ENCODE measurements at places on chromosomes 12 and 14. TPM values are rescaled to one million over a fixed set of nuclear protein-coding genes. Genes with fewer than 3 reads are reported as not detected.

SPIC gene
- not detected for total RNA-seq

FOXN4 gene
- total RNA-seq = not detected

HOXC13 gene
- not detected for total RNA-seq

GRCh38 chr12:66309606-66310005 is 7.3 kb downstream of the HELB start:
- no peak for DNase-seq

- DNase-seq = no peak
Observed at GRCh38 chr12:14878488-14878887, 7.2 kb downstream of the MGP start.

DNA sequence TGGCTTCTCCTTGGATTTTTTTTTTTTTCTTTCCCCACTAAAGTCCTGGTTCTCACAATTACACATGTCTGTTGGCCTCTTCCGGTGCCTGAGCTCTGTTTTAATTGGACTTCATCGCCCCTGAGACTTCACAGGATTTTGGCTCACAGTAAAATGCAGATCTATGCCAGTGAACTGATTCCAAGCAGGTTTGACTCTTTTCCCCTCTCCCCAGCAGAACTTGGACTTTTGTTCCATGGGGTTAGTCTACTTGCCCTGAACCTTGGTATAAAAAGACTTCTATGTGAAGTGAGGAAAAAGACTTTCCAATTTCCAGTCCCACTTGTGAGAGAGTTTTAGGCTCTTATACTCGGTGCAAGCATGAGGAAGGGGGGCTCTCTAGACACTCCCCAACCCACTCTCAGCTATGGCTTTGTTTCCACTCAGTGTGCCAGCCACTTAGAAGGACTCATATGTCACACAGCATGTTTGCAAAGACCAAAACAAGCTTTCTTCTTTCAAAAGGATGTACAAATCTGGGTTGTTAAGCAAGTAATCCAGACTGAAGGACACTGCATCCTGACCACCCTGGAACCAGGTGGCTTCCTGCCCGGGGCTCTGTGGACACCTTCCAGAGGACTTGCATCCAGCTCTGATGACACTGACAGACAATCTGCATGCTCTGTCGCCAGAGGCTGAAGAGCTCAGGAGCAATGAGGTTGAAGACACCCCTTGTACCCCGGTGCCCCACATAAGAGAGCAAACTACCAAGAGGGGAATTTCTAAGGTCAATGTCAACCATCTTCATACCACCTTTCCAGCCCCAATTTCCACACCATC is 221.9 kb upstream of the EGLN3 start:
- no peak for DNase-seq

DNA sequence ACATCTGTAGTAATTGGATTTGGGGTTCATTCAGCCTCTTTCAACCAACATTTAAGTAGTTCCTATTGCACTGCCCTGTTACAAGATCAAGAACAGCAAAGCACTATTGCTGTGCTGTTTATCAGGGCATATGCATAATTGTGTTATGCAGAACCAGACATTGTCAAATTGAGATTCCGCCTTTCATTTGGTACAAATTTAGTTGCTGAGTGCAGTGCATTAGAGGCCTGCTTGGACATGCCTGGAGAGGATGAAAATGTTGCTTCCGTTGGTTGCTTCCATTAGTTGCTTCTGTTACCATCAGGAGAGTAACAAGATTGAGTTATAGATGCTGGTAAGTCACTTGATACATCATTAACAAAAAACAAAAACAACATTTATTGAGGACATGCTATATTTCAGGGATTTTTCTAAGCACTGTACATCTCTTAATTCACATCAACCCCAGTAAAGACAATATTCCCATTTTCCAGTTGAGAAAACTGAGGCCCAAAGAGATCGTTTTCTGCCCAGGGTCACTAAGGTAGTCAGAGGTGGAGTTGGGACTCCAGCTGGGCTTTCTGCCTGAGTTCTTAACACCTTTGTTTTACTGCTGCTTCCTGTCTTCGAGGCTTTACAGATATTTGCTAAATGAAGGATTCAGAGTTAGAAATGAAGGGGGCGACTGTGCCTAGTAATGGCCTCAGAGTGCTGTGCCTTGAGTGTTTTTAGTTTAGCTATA is 79.3 kb downstream of the PPP2R5C start:
- DNase-seq = no peak

DNA sequence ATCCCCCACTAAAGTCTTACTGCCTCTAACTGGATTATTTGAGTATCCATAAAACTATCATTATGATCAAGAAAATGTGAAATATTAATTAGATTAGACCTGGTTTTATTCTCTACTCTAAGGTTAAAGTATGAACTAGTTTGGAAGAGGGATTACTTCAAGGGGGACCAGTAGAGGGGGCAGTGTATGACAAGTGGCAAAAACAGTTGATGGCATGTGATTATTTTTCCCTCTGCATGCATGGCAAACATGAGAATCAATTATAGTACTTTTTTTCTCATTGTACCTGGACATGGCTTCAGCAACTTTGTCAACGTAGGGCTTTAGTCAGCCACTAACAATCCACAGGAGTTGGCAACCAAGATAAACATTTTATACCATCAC is 145.0 kb upstream of the SLC38A2 start:
- no peak for DNase-seq

GRCh38 chr12:2236506-2237294 is 183.9 kb downstream of the CACNA1C start:
- DNase-seq = no peak

DNA sequence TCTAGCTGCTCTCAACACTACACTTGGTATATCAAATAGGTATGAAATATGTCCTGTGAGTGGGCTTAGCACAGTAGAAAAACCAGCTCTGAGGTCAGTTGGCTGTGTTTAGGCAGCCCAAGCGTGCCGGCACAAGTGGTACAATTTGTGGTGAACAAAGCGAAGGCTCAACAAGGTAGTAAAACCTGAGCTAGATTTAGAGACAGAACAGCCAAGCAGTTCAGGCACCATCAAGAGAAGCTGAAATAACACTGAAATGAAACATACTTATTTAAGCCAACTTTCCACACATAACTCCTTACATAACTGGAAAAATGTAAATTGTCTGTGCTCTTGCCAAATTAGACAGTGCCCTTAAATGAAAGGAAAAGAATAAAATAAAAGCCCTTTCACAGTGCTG is 596.8 kb upstream of the FBXO33 start:
- DNase-seq = no peak

DNA sequence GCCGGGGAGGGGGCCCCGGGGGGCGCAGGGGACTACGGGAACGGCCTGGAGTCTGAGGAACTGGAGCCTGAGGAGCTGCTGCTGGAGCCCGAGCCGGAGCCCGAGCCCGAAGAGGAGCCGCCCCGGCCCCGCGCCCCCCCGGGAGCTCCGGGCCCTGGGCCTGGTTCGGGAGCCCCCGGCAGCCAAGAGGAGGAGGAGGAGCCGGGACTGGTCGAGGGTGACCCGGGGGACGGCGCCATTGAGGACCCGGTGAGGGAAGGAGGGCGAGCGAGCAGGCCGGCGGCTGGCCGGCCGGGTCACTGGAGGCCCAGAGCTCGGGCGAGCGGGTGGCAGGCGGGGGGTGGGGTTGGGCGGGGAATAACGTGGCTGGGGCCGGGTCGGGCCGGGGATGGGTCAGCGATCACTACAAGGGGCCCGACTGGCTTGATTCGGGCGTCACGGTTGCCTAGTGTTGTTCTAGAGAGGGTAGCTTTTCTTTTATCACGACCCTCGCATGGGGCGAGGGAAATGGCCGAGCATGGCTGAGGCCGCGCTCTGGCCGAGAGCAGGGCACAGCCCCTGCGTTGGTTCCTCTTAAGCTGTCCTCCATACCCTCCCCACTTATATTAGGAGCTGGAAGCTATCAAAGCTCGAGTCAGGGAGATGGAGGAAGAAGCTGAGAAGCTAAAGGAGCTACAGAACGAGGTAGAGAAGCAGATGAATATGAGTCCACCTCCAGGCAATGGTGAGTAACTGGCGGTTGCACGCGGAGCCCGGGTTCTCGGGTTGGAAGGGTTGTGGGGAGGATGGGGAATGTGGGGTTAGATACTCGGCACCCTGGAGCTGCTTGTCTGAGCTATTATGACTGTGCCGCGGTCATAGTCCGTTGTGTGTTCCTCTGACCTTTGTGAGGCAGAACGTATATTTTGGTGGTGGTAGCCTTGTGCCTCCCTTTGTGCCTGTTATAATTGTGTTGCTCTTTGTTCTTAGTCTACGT is 603 bp downstream of the PABPN1 start:
- DNase-seq = peak; percentile 27

GRCh38 chr12:131176266-131176665 is 222.6 kb downstream of the ADGRD1 start:
- no peak for DNase-seq

DNA sequence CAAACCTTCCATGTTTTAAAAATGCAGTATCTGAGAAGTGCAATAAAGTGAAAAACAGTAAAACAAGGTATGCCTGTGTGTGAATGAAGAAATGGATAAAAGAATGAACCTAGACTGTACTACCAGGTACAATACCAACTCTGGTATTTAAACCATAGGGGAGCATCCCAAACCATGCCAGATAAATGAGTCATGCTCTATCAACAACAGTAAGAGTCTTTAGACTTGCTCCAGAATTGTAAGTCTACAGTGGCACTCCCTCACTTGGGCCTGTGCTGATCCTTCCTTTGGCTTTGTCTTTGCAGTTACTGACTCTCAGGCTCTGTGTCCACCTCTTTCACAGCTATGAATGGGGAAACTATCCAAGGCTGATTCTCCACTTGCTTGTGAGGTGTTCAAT is 38.1 kb downstream of the BBS10 start:
- no peak for DNase-seq

Measured in T-cell (primary cell).